ENCODE measurements at places on chromosomes 1 and 21. TPM values are rescaled to one million over a fixed set of nuclear protein-coding genes. Genes with fewer than 3 reads are reported as not detected.

Gene ZNF648
- 0.53 TPM for total RNA-seq

Gene TBX19
- 6.7 TPM for total RNA-seq

Gene CHIA
- total RNA-seq, result not detected

Gene CHODL
- 1.5 TPM for total RNA-seq
